Sigmoid colon (tissue), 7 donors: ENCODE measurements at places on chromosomes 5 and 9.

DNA sequence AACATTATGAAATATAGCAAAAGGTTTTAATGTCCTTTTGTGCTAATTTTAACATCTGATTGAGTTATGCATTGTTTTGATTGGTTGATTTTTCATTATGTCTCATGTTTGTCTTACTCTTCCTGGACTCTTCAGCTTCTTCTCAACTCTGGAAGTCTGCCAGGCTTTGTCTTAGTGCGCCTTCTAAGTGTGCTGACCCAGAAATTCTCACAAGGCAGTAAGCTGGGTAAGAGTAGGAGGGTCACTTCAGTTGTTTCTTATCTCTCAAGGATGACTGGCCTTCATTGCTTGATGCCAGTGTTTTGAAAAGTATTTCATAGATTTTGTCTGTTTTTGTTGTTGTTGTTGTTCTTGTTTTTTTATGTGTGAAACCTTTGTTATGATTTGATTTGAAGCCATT lies 59.2 kb downstream of the RIC1 start:
- DNase-seq = no peak

DNA sequence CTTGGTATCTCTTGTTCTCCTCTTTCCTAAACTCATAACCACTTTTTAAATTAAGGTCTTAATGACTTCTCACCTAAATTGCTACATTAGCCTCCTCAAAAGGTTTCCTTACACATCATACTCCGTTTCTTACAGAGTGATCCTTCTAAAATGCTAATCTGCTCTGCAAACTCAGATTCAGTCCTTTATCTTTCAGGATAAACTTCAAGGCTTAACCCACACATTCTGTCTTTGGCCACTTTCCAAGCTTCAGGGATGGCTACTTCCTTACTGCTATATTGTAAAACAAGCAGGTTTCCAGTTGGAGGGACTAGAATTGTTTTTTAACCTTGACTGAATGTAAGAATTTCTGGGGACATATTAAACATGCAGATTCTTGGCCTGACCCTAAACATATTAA lies 105.5 kb upstream of the CHD1 start:
- no peak for DNase-seq

DNA sequence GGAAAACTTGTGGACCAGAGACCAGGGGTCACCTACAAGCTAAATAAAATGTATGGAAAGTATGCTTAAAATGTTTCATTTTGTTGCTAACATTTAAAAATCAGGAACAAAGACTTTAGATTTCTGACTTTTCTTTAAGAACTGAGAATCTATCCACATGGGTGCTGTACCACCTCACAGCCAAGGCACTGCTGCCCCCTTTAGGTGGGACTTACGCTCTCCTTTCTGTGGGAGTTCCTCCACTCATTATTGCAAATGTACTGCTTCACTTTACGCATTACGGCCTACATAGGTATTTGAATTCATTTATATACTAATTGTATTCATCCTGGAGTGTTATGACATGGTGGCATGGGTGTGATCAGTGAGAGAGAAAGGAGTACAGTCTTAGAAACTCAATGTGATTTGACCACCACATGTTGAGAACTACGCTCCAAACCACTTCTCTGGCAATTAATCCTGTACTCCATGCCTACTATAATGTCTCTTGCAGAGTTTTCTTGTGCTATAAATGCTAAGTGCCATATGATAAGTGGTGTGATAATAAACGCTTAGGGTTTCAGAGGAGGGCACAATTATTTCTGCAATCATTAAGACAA lies 24.7 kb upstream of the CETN3 start:
- DNase-seq = no peak

DNA sequence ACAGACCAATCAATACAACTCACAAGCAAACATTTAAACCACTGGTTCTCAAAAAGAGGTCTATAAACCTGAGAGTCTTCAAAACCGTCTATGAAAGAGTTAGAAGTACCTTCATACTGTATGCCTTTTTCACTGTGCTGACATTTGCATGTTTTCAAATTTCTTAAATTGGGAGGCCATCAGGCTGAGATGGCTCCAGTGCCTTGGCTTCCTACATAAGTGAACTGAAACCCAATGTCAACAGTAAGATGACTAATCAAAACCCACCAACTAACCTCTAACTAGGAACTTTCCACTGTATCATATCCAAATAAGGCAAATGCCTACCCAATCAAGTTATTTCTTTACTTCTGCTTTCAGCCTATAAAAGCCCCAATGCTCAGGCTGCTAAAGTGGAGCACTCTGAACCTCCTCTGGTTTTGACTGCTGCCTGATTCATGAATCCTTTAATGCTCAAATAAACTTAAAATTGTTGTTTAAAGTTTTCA lies 35.1 kb downstream of the FAM13B start:
- DNase-seq = no peak

- no peak for DNase-seq
These were observed 105.0 kb downstream of the ERCC6L2 start for GRCh38 chr9:95980262-95981125.

DNA sequence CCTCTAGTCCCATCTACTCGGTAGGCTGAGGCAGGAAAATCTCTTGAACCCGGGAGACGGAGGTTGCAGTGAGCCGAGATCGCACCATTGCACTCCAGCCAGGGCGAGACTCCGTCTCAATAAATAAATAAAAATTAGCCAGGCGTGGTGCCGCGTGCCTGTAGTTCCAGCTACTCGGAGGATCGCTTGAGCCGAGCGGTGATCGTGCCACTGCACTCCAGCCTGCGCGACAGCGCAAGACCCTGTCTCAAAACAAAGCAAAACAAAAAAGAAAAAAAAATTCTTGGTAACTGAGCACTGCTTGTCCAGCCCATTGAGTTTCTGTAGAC lies 710 bp upstream of the WDR55 start:
- no peak for DNase-seq

DNA sequence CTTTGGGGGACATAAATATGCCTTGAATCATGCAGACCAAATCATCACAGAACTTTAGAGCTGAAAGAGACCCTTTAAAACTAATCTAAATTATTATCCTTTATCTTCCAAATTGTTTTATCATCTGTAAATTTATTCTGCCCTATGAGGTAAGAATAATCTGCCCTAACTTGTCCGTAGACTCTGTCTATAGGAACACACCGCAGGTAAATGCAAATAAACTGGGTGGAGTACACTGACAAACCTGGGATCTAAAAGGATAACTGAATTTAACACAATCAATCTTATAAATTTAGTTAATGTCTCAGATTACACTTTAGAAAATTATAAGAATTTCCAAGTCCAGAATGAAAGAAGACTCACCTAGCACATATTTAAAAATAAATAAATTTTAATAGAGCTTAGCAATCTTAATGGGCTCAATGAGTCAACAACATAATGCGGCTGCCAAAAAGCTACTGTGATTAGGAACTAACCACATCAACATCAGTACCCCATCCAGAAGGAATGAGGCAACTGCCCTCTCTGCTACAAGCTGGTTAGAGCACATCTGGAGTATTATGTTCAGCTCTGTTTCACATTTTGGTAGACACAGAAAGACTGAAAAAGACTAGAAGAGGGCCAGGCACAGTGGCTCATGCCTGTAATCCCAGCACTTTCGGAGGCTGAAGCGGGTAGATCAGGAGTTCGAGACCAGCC lies 5.6 kb downstream of the MEGF9 start:
- DNase-seq = no peak

- no peak for DNase-seq
These were observed 71.6 kb downstream of the FBXL7 start for GRCh38 chr5:15571618-15572017.

DNA sequence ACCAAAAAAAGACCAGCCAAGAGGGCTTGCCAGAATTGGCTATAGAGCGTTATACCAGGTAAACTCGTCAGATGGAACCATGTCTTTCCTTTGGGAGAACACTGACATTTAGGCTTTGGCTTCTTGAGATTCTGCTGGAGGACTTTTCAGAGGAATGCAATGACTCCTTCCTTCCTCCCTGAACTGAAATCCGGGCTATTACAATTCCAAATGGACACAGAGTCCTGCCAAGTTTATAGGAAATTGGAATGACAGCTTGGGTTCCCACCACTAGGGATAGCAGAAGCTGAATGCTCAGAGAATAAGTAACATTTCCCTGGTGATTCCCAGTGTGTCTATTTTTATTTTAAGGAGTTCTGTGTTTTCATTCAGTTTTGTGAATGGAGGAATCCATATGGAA lies 143.0 kb downstream of the FGF1 start:
- DNase-seq = no peak
